ENCODE measurements at places on chromosomes 13 and 19.

DNA sequence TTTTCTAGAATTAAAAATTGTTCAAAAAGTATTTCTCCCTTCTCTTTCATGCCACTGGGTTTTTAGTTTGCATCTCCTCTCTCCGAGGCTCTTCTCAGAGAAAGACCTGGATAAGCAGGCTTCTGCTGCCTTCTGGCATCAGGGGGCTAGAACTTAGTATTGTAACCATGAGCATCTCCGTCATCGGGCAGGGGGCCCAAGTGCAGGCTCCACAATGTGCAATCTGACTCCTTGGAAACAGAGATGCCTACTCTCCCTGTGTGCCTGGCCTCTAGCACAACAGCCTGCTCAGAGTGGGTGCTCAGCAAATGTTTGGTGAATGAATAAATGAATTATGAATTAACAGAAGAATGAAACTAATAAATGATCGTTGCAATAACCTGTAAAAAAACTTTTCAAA is 45.6 kb upstream of the MTIF3 start:
- DNase-seq, result no peak

DNA sequence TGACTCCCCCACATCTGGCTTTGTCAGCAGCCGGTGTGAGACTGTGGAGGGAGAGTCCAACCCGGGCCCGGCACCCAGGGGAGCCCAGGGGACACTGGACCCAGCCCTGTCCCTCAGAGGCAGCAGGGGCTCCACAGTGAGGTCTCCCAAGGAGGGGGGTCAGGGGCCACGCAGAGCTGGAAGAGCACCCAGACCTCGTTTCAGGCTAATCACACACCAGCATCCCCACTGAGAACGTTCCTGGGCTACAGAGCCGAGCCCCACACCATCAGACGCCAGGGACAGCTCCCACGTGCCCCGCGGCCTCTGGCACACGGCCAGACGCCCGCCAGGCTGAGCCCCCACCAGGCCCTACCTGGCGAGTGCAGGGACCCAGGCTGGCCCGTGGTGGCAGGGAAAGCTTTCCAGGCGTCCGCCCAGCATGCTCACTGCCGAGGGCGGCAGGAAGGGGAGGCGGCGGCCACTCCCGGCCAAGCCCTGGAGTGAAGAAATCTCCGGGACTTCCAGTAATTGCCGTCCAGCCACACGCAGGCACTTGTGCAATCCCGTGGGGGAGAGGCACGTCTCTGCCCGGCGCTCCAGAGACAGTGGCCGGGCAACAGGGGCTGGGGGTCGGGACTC is 19.2 kb downstream of the SBNO2 start:
- no peak for DNase-seq

- no peak for DNase-seq
These were observed 4.8 kb upstream of the DAPK3 start for GRCh38 chr19:3975637-3976087.

GRCh38 chr19:54489341-54489740 is 13.3 kb upstream of the LAIR2 start:
- DNase-seq, result no peak

GRCh38 chr19:48512504-48513288 is 1.1 kb upstream of the LMTK3 start:
- DNase-seq, result no peak

DNA sequence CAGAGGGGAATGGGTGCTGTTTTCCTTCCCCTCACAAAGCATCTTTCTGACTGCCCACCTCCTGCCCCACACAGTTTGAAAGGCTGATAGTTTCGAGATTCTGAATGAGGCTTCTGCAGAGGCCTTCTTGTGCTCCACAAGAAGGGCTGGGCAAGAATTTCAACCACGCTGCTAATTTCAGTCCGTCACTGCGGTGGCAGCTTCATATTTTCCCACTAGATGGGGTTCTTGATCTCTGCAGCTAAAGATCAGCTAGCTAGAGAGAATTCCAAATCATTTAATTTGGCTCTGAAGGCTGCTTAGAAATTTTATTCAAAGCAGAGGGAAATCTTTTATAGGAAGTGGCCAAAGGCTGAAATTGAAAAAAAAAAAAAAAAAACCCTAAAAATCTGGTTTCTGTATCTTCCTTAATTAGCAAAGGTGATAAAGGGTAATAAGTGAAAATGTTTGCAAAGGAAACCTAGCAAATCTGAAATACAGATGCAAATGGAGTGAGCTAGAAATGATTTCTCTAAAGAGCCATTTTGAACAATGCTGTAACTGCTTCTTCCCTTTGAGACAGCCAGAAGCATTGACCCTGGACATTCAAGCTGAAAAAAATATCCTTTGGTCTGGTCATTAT is 38.0 kb upstream of the C13orf42 start:
- no peak for DNase-seq

DNA sequence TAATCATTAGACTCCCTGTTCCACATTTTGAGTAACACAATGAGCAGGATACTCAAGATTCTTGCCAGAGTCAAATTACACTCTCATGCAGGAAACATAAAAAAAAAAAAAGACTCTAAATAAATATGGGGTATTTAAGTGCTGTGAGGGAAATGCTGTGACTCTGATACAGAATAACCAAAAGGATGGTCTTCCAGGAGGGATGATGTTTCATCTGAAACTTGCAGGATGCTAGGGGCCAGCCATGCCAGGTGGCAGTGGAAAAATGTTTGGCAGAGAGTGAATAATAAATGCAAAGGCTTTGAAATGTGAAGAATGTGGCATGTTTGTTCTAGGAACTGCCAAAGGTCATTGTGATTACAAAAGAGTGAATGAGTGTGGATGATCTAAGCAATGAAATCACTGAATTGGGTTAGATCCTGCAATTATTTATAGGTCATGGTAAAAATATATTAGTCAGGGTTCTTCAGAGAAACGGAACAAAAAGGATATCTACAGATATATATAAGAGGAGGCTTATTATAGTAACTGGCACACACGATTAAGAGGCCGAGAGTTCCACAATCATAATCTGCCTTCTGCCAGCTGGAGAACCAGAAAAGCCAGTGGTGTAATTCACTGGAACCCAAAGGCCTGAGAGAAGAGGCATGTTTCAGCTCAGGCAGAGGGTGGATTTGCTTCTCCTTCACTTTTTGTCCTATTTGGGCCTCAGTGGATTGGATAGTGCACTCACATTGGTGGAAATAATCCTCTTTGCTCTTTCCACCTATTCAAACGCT is 1832.8 kb upstream of the MIR17HG start:
- no peak for DNase-seq

DNA sequence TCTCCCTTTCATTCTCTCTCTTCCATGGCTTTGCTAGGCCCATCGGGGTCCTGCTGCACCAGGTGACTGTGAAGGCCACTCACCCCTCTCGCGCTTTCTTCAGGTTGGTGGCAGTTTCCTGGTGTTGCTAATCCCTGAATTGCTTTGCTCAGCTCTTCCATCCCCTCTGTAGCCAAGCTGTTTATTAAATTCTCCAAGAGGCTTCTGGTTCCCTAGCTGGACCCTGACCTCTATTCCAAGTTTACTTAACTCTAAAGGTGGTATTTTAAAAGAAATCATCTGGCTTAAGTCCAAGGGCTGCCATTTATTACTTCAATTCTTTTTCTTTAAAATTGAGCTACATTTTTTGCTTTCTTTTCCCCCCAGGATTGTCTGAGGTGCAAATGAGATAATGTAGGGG is 32.7 kb upstream of the MICU2 start:
- DNase-seq, result no peak

GRCh38 chr19:1590641-1591397 is 1.8 kb downstream of the MBD3 start:
- DNase-seq, result no peak

- DNase-seq, result no peak
These were observed 35.5 kb downstream of the CBY2 start for GRCh38 chr13:45737571-45738017.

DNA sequence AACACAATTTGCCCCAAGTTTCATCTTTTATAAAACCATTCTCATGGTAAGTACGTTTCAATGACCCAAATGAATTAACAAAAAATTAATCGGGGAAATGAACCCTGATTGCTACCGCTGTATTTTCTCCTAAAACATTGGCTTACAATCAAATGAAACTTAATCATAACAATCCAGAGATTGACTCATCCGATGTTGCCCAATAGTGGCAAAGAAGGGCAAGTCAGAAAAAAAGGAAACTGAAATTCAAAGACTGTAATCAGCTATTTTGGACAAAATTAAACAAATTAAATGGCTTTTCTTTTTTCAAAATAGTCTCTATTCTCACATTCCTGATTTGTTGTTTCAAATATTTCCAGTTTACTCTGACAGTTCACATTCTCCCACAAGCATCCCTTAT is 3.9 kb upstream of the ACOD1 start:
- DNase-seq, result no peak

- DNase-seq, result no peak
These were observed 252.5 kb downstream of the LHFPL6 start for GRCh38 chr13:39350461-39350881.

DNA sequence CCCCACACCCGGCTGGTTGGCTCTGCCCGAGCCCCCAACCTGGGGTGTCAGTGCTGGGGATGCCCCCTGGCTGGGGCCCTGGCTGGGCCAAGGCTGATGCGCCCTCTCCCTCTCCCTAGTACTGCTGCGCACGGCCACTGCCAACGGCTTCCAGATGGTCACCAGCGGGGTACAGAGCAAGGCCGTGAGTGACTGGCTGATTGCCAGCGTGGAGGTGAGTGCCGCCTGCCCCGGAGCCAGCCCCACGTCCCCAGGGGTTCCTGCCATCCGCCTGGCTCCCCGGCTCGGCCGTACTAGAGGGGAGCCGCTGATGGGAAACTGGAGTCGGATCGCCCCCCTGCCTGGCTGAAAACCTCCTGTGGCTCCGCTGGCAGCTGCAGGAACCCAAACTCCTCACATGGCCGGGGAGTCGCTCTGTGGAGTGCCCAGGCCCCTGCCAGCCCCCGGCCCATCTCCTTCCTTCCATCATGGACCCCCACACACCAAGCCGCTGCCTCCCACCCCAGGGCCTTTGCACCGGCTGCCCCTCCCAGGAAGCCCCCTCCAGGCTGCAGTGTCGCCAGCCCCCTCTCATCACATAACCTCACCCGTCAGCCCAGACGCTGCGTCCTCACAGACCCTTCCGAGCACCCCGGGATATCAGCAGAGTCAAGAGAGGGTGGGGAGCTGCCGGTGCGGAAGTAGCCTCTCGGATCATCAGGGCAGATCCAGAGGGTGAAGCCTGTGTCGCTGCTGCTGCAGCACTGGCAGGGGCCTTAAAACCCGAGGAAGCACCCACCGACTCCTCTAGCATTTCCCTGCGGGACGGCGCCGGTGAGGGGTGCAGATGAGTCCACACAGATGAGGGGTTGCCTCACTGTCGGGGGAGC is 10.6 kb downstream of the NCLN start:
- no peak for DNase-seq

GRCh38 chr19:46926170-46927071 is 65.6 kb downstream of the ARHGAP35 start:
- DNase-seq, result no peak

- DNase-seq, result no peak
These were observed 19.9 kb downstream of the TINCR start for GRCh38 chr19:5547881-5548280.

DNA sequence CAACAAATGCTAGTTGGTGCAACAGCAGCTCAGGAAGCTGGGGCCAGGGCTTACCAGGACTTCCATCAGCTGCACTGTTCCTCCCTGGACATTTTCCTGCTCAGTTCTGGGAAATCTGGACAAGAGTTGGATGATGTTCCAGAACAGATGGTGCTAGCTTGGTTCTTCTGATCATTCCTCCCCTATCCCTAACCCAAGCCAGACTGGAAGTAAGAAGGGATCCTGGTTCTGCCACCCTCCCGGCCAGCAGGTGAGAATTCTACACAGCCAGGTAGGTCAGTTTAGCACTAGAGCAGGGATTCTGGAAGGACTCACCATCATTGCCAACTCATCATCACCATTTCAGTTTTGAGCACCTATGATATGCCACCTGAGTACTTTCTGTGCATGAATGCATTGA is 30.2 kb downstream of the CACNA1A start:
- no peak for DNase-seq

DNA sequence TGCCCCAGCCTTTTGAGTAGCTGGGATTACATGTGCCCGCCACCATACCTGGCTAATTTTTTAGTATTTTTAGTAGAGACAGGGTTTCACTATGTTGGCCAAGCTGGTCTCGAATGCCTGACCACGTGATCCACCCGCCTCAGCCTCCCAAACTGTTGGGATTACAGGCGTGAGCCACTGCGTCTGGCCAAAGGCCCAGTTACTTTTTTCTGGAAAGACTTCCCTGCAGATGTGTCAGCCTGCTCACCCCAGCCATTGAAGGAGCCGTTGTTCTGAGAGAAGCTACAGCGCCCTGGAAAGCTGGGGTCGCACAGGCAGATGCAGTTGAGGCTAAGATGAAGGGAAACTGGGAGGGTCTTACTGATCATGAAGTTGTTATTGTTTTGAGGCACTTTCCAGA is 7.9 kb upstream of the ZNF626 start:
- no peak for DNase-seq

- no peak for DNase-seq
These were observed 303.6 kb downstream of the GPC5 start for GRCh38 chr13:91701975-91702374.

DNA sequence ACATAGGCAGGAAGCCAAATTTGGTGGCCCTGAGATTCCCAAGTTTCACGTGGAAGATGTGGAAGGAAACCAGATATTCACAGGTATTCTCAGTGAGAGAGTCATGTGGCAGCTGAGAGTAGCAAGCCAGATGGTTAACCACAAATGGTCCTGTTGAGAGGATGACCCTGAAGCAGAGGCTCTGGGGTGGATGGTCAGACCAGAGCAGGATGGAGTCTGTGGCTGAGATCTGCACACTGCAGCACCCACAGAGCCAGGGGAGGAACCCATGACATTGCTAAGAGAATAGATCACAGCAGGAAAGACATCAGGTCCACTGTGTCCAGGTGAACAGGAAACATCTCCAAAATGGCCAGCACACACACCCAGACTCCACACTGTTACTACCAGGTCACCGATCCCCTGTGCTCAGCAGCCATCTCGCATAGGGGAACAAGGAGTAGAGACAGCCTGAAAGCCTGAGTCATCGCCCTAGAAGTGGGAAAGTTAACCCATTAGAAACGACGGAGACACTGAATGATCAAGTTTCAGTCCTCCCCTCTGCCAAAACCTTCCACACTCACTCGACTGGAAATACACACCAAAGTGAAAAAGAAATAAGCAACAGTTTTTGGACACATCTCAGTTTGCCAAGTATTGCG is 160.0 kb downstream of the RBM26 start:
- no peak for DNase-seq

GRCh38 chr13:29758531-29759114 is 91.8 kb downstream of the UBL3 start:
- DNase-seq, result peak; percentile 53

- no peak for DNase-seq
These were observed 9.6 kb downstream of the PVR start for GRCh38 chr19:44653343-44653742.

DNA sequence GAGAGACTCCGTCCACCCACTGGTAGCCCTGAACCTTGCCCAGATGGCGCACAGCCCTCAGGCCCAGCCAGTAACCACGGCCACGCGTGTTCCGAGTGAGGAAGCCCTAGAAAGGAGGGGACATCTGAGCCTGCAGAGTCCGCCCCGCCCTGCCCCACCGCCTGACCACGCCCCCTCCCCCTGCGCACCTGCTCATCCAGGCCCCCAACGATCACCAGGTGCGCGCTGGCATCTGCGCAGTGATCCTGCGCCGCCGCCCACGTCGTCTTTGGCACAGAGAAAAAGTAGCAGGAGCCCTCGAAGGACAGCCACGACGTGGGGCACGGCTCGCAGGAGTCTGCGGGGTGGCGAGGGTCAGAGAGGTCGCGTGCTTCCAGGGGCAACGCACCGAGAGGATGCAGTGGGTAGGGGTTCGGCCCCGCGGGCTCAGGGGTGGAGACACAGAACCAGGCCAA is 2.1 kb downstream of the CLEC4G start:
- DNase-seq, result no peak
